ENCODE measurements at places on chromosomes 7 and 10.

GRCh38 chr10:21479570-21480315 is 45.7 kb downstream of the SKIDA1 start:
- DNase-seq: no peak

DNA sequence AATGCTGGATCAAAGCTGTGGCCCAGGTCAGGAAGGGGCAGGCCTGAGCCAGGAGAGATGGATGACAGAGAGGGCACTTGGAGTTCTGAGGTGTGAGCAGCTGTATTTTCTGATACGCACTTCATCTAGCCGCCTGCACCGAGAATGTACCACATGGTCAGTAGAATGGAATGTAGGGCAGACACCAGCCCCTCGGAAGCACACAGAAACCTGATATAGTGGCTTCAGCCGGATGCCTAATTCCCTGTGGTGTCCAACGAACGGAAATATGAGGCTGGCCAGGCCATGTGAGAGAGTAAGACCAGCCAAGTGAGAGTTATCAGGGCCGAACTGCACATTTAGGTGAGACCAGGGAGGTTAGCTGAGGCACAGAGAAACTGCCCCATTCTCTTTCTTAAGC is 46.7 kb upstream of the PLCE1 start:
- no peak for DNase-seq

GRCh38 chr10:52316001-52316400 is 1.9 kb downstream of the DKK1 start:
- no peak for DNase-seq

DNA sequence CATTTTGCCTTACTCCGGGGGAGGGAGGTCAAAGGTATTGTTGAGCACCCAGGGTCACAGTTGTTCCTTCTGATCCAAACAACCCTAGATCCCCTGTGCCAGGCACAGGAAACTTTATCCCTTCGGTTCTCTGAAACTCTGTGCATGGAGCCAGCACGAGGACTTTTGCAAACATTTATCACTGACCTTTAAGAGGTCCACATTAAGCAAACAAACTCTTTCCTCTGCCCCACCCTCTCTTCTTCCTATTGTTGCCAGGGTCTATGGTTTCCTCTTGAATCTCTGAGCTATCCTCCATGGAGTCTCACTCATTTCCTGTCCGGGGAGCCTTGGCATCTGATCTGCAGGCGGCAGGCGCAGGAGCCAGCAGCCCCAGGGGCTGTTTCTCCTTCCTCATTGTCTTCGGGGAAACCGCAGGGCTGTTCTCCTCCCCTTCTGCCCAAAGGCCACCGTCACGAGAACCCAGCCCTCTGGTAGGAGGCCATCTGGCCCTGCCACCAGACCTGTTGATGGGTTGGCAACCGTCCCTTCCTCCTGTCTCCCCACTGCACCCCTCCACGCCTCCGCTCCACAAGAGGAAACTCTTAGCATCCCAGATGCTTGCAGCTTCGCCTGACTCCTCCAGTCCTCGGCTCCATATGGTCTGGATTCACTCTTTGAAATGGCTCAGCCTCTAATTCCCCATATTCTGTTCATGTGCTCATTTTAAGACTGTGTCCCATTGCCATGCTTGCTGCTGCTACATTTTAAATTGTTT is 327.3 kb upstream of the NRP1 start:
- no peak for DNase-seq

DNA sequence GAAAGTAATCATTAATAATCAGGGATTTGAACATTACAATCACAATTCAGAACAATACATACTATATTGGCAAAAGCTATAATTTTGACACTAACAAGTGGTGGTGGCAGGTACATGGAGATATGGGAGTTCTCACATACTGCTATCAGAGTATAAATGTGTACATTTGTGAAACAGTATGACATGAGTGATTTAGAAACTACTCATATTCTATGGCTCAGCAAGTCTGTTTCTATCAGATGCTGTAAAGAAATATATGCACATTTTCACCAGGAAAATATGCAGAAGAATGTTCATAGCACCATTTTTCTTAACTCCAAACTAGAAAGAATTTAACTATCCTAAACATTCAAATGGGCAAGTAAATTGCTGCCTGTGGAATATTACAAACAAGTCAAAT is 620.0 kb downstream of the SH2D4B start:
- DNase-seq: no peak

DNA sequence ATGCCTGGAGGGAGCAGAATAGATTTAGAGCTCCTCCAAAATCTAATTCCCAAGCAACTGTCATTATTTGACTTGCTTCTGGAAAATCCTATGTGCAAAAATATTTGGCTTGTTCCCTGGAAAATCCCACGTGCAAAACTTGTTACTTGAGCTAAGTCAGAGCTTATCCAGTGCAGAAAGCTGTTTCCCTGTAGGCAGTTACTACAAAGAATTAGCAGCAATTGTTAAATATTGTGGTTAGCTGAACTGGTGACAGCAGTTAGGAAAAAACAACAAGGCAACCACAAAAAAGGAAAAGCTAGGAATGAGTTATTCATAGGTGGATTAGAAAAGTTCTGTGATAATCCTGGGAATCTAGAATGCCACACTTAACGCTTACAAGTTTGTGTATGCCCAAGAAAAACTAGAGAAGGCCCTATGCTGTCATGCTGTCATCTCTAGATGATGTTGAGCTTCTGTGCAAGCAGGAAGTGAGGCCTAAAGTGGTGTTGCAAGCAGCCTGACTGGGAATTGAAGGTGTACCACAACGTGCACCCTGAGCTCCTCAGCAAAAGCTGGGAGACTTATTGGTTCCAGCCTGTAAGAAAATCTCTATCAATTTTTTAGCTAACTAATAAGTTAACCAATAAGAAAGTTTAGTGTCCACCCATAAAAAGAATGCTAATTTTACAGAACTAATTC is 738.6 kb upstream of the LRRTM3 start:
- DNase-seq: no peak

GRCh38 chr10:132542819-132543218 is 5.2 kb downstream of the INPP5A start:
- no peak for DNase-seq

GRCh38 chr7:112420236-112420861 is 29.9 kb upstream of the IFRD1 start:
- DNase-seq: no peak

- DNase-seq: no peak
Measured at GRCh38 chr10:83925133-83925532, 214.2 kb upstream of the GHITM start.

- no peak for DNase-seq
Measured at GRCh38 chr7:53191836-53192443, 156.5 kb downstream of the POM121L12 start.

DNA sequence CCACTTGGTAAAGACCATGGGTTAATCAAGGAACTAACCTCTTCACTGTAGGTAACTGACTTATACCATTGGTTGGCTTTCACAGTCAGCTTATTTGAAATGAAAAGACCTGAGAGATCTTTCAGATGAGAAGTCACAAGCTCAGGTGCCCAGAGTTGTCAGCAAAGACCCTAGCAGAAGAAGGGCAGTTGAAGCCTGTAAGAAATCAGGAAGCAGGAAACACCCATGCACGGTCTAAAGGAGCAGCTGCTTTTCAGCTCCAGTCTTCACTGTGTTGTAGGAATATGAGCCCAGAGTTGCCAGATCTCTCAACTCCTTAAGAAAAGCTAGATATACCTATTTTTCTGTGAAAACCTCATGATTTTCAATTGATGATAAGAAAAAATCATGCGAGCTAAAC is 130.0 kb downstream of the ARID5B start:
- no peak for DNase-seq

DNA sequence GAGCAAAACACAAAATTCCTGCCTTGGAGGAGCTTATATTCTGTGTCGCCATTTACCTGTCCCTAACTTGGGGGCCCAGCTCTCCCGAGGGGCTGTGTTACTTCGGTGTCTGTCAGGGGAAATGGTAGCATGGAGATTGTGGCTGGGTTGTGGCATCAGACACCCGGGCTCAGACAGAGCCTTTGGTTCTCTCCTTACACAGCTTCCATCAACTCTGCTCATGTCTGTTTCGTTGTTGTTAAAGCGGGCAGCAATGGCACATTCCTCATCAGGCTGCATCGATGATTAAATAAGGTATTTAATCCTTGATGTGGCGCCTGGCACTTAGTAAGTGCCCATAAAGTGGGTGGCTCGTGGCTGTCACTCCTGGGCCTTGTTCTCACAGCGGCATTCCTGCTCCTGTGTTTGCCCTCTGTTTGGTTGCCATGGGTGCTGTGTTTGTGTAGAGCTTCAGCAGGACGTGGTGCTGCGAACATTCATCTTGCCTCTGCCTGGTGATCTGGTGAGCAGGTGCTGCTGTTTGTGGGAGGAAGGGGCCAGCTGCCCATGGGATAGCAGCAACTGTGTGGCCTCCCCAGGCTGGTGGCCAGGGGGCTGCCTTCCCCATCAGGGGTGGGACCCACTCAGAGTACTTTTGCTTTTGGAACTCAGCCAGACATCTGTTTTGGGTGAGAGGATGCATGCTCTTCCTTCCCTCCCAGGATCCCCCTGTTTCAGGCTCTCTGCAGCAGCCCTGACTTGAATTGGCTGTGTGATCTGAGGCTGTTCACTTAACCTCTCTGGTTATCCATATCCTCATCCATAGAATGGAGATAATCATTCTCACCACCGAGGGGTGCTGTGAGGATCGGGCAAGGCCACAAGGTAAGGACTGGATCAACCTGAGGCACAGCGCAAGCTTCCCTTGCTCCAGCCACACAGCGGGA is 207.2 kb upstream of the SVIL start:
- DNase-seq: no peak
